ENCODE measurements at places on chromosomes 7 and 10. TPM values are rescaled to one million over a fixed set of nuclear protein-coding genes. Genes with fewer than 3 reads are reported as not detected.

Gene SPDYE5
- 3.5 TPM for total RNA-seq

Gene RNF148
- total RNA-seq = 0.26 TPM

Gene FAM25G
- total RNA-seq = not detected

Gene NME8
- not detected for total RNA-seq

Gene ZNF804B
- total RNA-seq = 0.26 TPM

Gene CRTAC1
- 8.0 TPM for total RNA-seq

Gene ATP6V0A4
- total RNA-seq = 0.13 TPM

Gene UCN3
- 0.26 TPM for total RNA-seq

Gene BEND7
- total RNA-seq = 19.7 TPM

Gene SLC37A3
- 41.1 TPM for total RNA-seq

Gene HIPK2
- 2.0 TPM for total RNA-seq

Gene GLUD1
- total RNA-seq = 83.8 TPM

Gene PARD3
- 48.4 TPM for total RNA-seq

Gene TRPV5
- total RNA-seq = 0.25 TPM

Gene ACHE
- 19.8 TPM for total RNA-seq

Gene DYNC1I1
- total RNA-seq = 31.0 TPM

Gene SPDYE2B
- not detected for total RNA-seq

Gene OPN1SW
- total RNA-seq = 0.32 TPM

Gene SLC18A3
- total RNA-seq = 3.5 TPM

Gene ATP5MK
- total RNA-seq = 700 TPM

Gene FXYD4
- total RNA-seq = not detected

Gene ANTXRL
- 2.3 TPM for total RNA-seq

Gene SYT15B
- total RNA-seq = 0.38 TPM

Gene BTRC
- total RNA-seq = 24.6 TPM

Gene CTTNBP2
- 24.2 TPM for total RNA-seq

Gene SFXN4
- total RNA-seq = 28.5 TPM

Gene BAIAP2L1
- total RNA-seq = 2.7 TPM

Gene CTAGE15
- total RNA-seq = not detected

Gene PSD
- 9.4 TPM for total RNA-seq

Gene CYP2C19
- 0.41 TPM for total RNA-seq

Gene ASB10
- total RNA-seq = 0.46 TPM

Gene CAMK2G
- 31.5 TPM for total RNA-seq

Gene PHYHIPL
- total RNA-seq = 24.8 TPM

Measured in motor neuron (in vitro differentiated cells).